ENCODE measurements at places on chromosomes 3 and 15. TPM values are rescaled to one million over a fixed set of nuclear protein-coding genes. Genes with fewer than 3 reads are reported as not detected.
A peak's percentile ranks its signal among the peaks of the same experiment; 100 is the strongest.

DNA sequence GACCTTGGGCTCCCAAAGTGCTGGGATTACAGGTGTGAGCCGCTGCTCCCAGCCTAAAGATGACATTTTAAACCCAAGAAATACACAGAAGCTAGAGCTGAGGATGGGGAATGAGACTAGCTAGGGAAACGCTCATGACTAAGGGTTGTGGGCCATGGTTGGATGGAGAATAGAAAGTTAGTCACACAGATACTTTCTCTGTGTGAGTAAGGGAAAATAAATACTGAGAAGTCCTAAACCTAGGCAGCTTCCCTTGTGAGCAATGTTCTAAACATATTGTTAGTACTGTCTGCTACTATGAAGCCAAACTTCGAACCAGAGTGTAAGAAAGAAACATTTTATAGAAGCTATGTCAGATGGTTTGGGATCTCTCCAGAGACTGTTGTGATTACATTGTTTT is 304.8 kb upstream of the STAC start:
- DNase-seq, result no peak

GRCh38 chr3:49867400-49867799 is 2.3 kb downstream of the CAMKV start:
- DNase-seq, result no peak

DNA sequence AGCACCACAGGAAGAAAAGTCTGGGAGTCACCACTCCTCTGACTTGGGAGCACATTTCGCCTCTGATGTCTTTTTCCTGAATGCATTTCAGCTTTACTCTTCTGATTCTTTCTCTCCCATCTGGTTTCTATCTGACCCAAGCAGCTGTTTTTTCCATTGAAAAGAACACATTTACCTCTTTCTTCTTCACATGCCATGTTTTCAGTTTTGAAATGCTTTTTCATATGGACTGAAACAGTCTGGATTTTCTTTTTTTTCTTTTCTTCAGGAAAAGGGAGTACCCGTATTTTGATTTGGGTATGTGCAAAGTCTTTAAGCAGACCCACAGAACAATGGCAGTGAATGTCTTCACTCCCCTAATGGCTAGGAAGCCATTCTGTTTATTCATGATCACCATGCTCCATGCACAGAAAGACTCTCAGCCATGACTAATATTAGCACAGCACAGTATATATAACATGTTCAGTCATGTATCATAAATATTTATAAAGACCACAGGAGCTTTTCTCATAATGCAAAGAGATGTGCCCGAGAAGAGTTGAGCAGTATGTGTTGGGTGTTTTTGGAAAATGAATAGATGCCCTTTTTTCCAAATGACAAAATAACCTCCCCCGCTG is 82.7 kb upstream of the LRIG1 start:
- DNase-seq, result no peak

- DNase-seq, result no peak
Observed at GRCh38 chr3:12733566-12733965, 25.5 kb downstream of the TMEM40 start.

- no peak for DNase-seq
Observed at GRCh38 chr3:111926266-111926676, 52.6 kb upstream of the ABHD10 start.

- no peak for DNase-seq
Observed at GRCh38 chr3:155192957-155193746, 100.3 kb downstream of the STRIT1 start.

DNA sequence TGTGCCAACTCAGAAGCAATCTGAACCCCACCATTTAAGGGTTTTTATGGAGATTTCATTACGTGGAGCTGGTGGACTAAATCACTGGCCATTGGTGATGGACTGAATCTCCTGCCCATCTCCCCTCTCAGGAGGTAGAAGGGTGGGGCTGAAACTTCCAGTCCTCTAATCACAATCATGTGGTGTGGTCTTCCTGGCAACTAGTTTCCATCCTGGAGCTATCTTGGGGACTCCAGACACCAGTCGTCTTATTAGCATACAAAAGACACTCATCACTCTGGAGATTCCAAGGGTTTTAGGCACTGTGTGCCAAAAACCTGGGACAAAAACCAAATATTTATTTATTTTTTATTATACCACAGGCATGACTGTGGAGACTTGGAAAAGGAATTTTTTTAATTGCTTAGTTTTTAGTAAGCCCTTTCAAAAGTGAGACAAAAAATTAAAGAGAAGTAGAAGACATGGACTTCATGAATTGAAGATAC is 203.6 kb downstream of the WNT5A start:
- no peak for DNase-seq

DNA sequence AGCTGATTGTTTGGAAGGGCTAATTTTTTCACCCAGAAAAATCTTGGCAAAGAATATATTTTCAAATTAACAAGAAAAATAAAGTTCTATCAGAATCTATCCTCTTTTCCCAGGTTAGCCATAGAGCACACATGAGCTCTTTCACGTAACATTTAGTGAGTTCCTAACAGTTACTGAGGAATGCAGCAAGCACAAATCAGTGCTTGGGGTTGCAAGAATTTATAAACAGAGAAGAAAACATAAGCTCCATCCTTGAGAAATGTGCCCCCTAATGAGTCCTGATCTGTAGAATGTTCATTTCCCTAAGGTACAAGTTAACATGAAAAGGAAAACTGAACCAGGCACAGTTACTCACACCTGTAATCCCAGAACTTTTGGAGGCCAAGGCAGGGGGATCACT is 13.9 kb downstream of the EOGT start:
- DNase-seq, result no peak

GRCh38 chr15:56934269-56934668 is 15.8 kb downstream of the TCF12 start:
- DNase-seq, result no peak

- DNase-seq, result no peak
Observed at GRCh38 chr3:16932877-16933276, 48.1 kb downstream of the PLCL2 start.

DNA sequence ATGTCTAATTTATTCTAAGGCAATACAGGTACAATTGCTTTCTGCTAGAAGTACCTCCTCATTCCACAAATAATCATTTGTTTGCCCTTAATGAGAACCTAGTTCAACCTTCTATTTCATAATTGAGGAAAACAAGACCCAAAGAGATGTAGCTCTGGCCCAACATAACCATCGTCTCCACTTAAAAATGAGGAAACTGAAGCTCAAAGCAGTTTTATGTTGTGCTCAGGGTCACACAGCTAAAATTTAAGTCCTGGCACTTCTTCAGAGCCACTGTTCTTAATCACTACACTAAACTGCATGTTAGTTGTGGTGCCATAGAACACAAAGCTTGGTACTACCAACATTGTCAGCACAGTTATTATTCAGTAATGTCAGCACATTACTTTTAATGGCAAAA is 108.0 kb downstream of the SERPINI1 start:
- DNase-seq, result no peak

DNA sequence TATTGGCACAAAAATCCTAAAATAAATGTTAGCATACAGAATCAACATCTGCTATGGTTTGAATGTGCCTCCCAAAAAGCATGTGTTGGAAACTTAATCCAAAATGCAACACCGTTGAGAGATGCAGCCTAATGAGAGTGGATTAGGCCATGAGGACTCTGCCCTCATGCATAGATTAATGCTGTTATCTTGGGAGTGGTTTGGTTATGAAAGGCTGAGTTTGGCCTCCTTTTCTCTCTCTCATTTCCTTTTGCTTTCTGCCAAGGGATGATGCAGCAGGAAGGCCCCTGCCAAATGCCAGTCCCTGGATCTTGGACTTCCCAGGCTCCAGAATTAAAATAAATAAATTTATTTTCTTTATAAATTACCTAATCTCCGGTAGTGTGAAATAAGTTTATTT is 49.4 kb downstream of the SYNM start:
- DNase-seq, result no peak

DNA sequence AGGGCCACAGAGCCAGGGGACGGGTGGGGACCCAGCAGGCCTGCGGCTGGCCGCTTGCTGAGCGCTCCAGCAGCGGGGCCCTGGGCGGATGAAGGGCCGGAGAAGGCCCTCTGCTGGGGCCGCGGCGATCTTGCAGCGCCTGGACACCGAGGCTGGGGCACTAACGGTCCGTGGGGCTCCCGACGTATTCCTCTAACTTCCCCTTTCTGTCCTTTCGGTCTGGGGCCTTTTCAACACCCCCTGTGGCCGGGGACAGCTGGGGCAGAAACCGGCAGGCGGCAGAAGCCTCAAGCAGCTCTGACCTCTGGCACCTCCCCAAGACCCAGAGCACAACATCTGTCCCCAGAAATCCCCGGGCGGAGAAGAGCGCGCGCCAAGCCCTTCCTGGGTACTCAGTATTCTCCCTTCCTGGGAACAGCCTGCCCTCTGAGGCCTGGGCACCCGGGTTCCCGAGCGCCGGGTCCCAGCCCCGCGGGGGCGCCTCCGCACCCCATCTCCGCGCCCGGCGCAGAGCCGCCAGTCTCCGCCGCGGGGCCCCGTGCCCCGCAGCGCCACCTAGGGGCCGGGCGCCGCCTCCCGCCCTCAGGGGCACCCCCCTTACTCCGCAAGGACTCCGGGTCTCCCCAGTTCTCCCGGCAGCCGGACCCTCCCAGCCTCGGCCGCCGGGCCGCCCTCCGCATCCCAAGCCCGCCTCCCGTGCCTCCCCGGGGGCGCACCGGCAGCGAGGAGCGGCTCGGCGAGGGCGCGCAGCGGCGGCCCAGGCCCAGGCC is 582 bp upstream of the SLCO3A1 start:
- DNase-seq, result peak; percentile 74

DNA sequence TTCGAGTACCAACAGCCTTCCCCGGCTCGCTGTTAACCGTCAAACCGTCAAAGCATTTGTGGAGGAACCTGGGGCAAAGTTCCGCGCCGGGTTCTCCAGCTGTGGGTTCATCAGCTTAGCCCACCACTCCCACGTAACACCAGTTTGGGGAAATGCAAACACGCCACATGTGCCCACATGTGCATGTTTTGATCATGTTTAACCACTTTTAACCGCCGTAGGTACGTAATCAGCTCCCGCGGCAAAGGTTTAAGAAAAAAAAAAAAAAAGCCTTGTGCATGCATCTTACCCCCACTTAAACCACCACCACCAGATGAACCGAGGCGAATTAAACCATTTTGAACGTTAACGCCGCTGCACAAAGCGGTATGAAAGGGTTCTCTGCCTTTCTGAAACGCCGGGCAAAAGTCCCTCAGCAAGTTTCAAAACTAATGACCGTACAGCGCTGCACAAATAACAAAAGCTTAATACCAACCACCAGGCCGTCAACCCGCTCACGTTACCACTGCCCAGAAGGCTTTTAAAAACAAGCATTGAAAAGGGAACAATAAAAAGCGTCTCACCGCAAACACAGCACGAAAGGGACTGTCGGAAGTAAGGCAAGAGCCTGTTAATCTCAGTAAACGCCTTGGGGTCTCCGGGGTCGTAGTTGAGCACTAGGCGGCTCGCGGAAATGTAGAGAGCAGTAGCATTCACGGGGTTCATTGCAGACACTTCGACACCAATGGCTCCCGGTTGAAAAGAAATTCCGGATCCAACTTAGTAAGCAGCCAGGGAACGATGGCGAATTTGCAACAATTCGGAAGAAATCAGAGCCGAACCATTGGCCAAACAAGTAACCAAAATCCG is 1.5 kb downstream of the MSL2 start:
- peak; percentile 51 for DNase-seq

DNA sequence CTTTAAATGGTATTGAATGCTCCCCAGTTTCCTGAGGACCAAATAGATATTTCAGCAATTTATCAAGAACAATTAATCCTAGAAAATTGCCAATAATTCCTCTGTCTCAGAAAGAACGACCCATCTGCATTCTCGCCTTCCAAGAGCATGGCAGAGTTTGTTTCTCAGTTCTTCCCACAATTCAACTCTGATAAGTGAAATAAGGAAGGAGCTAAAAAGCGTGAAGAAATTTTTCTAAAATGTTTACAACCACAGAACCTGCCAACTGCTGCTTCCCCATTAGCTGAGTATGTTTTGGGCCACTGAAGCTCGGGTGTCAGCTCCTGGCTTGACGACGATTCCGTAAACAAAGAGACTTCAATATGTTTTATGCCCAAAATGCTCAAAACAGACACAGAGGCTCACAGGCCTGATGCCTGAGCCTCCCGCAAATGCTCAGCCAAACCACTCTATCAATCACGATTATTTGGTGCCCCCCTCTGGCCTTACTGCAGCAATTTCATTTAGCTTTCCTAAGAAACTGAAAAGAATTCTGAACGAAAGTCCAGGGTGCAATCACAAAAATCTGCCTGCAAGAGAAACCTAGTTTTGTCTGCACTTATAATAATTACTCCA is 259.2 kb upstream of the CCDC54 start:
- no peak for DNase-seq

- no peak for DNase-seq
Observed at GRCh38 chr3:54963641-54964040, 35.8 kb upstream of the LRTM1 start.

DNA sequence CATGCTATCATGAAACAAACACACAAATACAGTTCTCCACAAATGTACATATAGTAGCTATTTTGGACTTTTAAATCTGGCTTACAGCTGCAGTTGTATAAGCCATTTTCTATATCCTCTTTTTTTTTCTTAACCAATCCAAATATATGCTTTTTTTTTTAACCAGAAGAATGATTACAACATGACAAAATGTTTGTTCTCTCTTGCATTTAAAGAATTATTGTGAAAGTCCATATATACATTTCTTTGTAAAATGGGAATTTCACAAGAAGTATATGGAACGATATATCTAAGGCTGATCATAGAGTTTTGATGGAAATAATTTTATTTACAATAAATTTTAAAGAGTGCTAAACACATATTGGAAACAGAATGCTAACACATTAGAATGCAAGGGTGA is 95.6 kb downstream of the CD200R1L start:
- no peak for DNase-seq

GRCh38 chr3:18334837-18335601 is 90.1 kb downstream of the SATB1 start:
- DNase-seq, result no peak

DNA sequence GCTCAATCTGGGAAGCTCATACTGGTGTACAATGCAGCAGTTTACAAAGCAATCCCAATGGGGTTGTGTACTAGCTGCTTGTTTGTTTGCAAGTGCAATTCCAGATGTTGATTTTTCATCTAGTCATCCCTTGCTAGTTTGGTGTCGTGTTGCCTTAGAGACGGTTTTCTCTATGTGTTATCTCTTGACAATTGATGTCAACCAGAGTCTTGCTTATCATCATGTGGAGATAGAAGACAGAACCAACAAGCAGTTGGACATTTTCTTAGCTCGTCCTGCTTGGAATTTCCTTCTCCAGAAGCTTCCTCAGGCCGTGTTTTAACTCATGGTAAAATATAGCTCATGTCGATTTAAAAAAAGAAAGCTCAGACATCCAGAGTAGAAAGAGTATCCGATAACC is 262.0 kb upstream of the KCNH8 start:
- no peak for DNase-seq

GRCh38 chr15:69956417-69956816 is 141.3 kb downstream of the TLE3 start:
- no peak for DNase-seq

Gene CCR1
- total RNA-seq, result 22.6 TPM

Gene PLSCR2
- total RNA-seq, result not detected

Gene BBX
- 38.1 TPM for total RNA-seq

Gene IGSF10
- total RNA-seq, result not detected

Gene C3orf49
- not detected for total RNA-seq

Gene ADAMTS17
- 0.83 TPM for total RNA-seq

Gene SPG11
- total RNA-seq, result 65.2 TPM

Gene CTXND1
- not detected for total RNA-seq

All from activated T-helper 1 cell treated with anti-CD3 and anti-CD28 coated beads, Interleukin-12 subunit alpha, Interleukin-12 subunit beta, Interleukin-2, Interleukin-4 antibody, amounts not matched to agents 30 ng/mL and 10 ng/mL and 1 ng/mL, durations not matched to agents 14 hours and 24 hours and 36 hours (primary cell).